ENCODE measurements at places on chromosomes 6 and 20. TPM values are rescaled to one million over a fixed set of nuclear protein-coding genes. Genes with fewer than 3 reads are reported as not detected.

GRCh38 chr20:58898629-58899408 is 46.3 kb downstream of the GNAS start:
- H3K27me3 ChIP-seq, result no peaks in the 10 kb centered on the region
- H3K27ac ChIP-seq, result no peak overlapping the region
- H3K4me3 ChIP-seq, result no peak overlapping the region
- peaks cover 16% of the 10 kb centered on the region for H3K4me1 ChIP-seq
- DNase-seq, result no peak

DNA sequence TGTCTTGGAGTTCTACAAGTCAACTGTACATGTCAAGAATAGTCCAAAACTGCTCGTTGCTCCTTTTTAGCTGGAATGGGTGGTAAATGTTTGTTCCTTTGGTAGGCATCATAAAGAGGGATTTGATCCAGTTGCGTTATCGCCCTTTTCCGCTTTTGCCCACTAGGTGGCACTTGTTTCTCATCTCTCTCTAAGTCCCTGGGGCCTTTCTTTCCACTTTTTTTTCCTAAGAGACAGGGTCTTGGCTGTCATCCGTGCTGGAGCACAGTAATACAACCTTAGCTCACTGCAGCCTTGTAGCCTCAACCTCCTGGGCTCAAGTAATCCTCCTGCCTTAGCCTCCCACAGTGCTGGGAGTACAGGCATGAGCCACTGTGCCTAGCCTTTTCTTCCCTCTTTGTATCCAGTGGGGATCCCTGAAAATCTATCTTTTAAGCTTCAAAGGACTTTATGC is 20.7 kb downstream of the GTPBP2 start:
- H3K4me1 ChIP-seq, result no peaks in the 10 kb centered on the region
- H3K4me3 ChIP-seq, result no peak overlapping the region
- no peak overlapping the region for H3K27ac ChIP-seq
- DNase-seq, result peak; percentile 65
- H3K36me3 ChIP-seq, result no peaks in the 10 kb centered on the region
- H3K27me3 ChIP-seq, result no peaks in the 10 kb centered on the region

The MEA1 gene
- total RNA-seq, result 105 TPM

- no peak overlapping the region for H3K27ac ChIP-seq
- no peaks in the 10 kb centered on the region for H3K36me3 ChIP-seq
- H3K27me3 ChIP-seq, result no peaks in the 10 kb centered on the region
- DNase-seq, result no peak
- no peaks in the 10 kb centered on the region for H3K4me1 ChIP-seq
Observed at GRCh38 chr6:136684466-136684865, 107.8 kb downstream of the MAP3K5 start.

GRCh38 chr6:9732056-9732455 is 682.8 kb downstream of the TFAP2A start:
- no peak overlapping the region for H3K27ac ChIP-seq
- H3K4me3 ChIP-seq, result no peak overlapping the region
- peaks cover 2% of the 10 kb centered on the region for H3K36me3 ChIP-seq
- H3K4me1 ChIP-seq, result no peaks in the 10 kb centered on the region
- H3K27me3 ChIP-seq, result no peaks in the 10 kb centered on the region

DNA sequence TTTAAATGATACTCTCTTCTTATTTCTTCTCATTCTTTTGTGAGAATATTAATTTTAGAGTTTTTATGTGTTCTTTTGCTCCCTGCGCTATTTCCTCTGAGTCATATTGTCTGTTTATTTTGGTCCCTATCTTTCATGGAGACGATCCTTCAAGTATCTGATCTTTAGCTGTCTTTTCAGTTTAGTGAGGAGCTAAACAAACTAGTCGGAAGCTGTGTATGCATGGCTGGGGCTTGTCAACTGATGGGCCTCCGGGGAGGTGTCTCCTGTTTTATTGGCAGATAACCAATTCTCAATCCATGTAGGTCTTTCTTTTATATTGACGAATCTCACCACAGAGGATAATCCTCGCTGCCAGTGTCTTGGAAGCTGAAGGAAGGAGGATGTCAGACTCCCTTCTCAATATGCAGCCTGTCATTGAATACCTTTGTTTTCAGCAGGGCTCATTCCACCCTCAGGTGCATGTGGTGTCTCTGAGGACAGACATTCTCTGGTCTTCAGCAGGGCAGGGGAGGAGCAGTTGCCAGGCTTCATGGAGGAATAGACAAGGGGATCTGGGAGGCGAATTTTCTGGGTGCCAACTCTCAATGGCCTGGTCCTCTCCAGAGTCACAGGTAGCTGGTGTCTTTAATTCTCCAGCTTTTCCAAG is 64.9 kb downstream of the RNF182 start:
- H3K27ac ChIP-seq, result no peak overlapping the region
- H3K36me3 ChIP-seq, result no peaks in the 10 kb centered on the region
- no peaks in the 10 kb centered on the region for H3K4me1 ChIP-seq
- no peaks in the 10 kb centered on the region for H3K27me3 ChIP-seq

DNA sequence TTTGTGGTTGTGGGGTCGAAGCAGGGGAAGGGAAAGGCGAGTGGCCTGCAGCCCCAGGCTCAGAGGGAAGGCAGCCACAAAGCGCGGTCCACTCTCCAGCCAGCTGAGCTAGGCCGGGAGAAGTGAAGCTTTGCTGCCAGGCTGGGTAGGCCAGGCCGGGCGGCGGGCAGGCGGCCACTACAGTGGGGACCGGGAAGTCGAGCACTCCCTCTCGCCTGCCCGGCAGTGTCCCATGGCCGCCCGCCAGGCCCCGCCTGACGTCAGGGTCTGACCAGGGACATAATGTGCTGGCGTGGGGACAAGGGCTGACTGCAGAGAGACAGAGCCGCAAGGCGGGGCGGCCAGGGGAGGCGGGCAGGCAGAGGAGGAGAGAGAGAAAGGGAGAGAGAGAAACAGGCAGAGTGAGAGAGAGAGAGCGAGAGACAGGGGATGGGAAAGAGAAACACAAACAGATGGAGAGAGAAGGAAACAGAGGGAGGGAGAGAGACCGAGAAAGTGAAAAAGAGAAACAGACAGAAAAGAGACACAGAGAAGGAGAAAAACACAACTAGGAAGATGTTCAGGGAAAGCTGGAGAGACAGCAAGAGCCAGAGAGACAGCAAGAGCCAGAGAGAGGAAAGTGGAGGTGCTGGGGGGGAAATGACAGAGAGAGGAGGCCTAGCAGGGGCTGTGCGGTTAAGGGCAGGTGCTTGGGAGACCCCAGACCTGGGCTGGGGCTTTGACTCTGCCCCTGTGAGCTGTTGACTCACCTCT is 94.5 kb upstream of the PTPN1 start:
- H3K36me3 ChIP-seq, result peaks cover 4% of the 10 kb centered on the region
- no peak overlapping the region for H3K27ac ChIP-seq
- H3K4me3 ChIP-seq, result no peak overlapping the region
- no peaks in the 10 kb centered on the region for H3K27me3 ChIP-seq
- peak; percentile 59 for DNase-seq
- 0 out of 2 replicates have a peak, but pooled peaks cover 2% of the 10 kb centered on the region for H3K4me1 ChIP-seq

GRCh38 chr6:82143041-82143481 is 104.5 kb downstream of the IBTK start:
- H3K27me3 ChIP-seq, result no peaks in the 10 kb centered on the region
- DNase-seq, result no peak
- no peak overlapping the region for H3K4me3 ChIP-seq

- no peaks in the 10 kb centered on the region for H3K4me1 ChIP-seq
- H3K36me3 ChIP-seq, result no peaks in the 10 kb centered on the region
- H3K4me3 ChIP-seq, result no peak overlapping the region
- H3K27me3 ChIP-seq, result no peaks in the 10 kb centered on the region
Observed at GRCh38 chr6:73051147-73051546, 174.1 kb downstream of the KHDC1L start.

DNA sequence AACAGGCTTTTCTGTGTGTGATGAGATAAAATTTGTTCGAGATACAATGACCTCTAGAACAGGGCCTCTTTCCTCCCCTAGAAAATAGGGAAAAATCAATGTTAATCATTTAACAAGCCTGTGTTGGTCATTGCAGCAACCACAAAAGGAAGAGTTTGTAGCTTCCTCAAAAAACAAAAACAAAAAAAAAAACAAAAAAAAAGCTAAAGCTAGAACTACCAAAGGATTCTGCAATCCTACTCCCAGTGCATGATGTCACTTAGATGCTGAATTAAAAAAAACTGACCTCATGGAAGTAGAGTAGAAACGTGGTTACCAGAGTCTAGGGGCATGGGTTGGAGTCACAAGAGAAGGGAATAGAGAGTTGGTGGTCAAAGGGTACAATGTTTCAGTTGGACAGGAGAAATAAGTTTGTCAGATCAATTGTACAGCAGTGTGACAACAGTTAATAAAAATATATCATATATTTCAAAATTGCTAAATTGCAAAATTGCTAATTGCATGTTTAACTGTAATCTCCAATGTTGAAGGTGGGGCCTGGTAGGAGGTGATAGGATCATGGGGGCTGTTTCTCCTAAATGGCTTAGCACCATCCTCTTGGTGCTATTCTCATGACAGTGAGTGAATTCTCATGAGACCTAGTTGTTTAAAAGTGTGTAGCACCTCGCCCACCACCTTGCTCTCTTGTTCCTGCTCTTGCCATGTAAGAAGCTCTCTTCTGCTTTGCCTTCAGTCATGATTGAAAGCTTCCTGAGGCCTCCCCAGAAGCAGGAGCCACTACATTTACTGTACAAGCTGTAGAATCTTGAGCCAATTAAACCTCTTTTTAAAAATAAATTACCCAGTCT is 163.4 kb upstream of the SIM1 start:
- no peak overlapping the region for H3K4me3 ChIP-seq
- peaks cover 11% of the 10 kb centered on the region for H3K36me3 ChIP-seq
- no peaks in the 10 kb centered on the region for H3K27me3 ChIP-seq

- peak; percentile 51 for DNase-seq
- peak overlapping the region; percentile 89 for H3K27ac ChIP-seq
- H3K36me3 ChIP-seq, result peaks cover 17% of the 10 kb centered on the region
- peak overlapping the region; percentile 65 for H3K4me3 ChIP-seq
Observed at GRCh38 chr6:21742238-21742660, 148.7 kb downstream of the SOX4 start.

The SUPT3H gene
- 22.5 TPM for total RNA-seq

The DBNDD2 gene
- total RNA-seq, result 39.1 TPM

- H3K4me1 ChIP-seq, result no peaks in the 10 kb centered on the region
- peaks cover 4% of the 10 kb centered on the region for H3K36me3 ChIP-seq
- H3K27me3 ChIP-seq, result no peaks in the 10 kb centered on the region
- no peak overlapping the region for H3K27ac ChIP-seq
Observed at GRCh38 chr6:1322696-1323219, 10.9 kb downstream of the FOXQ1 start.

DNA sequence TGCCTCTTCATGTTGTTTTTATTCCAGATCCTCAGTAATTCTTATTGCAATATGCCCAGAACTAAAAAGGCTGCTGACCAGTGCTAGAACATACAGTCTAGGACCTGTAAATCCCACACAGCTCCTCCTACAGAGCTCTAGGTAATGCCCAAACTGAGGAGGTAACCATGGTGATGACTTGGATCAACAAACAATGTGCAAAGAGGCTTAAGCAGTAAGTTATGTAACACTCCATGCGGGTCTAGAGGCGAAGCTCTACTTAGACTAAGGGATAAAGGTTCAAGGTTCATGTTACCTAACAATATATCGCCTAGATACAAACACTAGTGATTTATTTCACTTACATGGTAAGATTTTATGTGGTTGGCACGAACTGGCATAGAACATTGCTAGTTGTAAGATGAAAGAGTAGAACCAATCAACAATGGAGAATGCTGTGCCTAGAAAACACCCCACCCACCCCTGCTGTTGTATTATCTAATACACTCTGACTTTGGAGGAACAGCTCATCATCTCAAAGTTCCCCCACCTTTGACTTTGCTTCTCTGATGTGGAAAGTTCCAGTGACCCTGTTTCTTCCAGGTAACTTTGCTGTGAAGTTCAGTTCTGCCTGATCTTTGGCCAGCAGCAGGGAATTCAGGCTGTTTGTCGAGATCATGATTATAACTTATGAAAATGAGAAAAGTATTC is 242.4 kb downstream of the ALDH8A1 start:
- no peak overlapping the region for H3K27ac ChIP-seq
- peak; percentile 35 for DNase-seq
- H3K27me3 ChIP-seq, result no peaks in the 10 kb centered on the region
- no peaks in the 10 kb centered on the region for H3K4me1 ChIP-seq
- H3K4me3 ChIP-seq, result no peak overlapping the region

- no peak overlapping the region for H3K27ac ChIP-seq
- H3K27me3 ChIP-seq, result no peaks in the 10 kb centered on the region
- DNase-seq, result peak; percentile 33
- no peak overlapping the region for H3K4me3 ChIP-seq
Observed at GRCh38 chr6:129748212-129748900, 38.4 kb upstream of the ARHGAP18 start.

DNA sequence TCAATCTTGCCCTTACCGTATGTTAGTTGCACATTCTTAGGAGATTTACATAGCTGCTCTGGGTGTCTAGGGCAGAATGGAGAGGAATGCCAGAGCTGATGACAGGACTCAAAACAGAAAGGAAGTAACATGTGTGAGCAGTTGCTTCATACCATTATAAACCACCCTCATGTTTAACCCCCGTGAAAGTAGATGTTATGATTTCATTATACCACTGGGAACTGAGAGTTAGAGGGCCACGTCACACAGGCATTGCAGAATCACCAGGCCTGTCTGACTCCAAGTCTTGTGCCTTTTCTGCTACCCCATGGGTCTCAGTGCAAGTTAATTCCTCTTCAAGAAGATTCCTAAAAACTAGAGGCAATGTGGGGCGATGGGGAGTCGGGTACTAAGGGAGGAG is 23.5 kb upstream of the SIM1 start:
- no peak for DNase-seq
- no peak overlapping the region for H3K27ac ChIP-seq
- no peaks in the 10 kb centered on the region for H3K27me3 ChIP-seq
- no peaks in the 10 kb centered on the region for H3K4me1 ChIP-seq

The TRIM15 gene
- total RNA-seq, result not detected

DNA sequence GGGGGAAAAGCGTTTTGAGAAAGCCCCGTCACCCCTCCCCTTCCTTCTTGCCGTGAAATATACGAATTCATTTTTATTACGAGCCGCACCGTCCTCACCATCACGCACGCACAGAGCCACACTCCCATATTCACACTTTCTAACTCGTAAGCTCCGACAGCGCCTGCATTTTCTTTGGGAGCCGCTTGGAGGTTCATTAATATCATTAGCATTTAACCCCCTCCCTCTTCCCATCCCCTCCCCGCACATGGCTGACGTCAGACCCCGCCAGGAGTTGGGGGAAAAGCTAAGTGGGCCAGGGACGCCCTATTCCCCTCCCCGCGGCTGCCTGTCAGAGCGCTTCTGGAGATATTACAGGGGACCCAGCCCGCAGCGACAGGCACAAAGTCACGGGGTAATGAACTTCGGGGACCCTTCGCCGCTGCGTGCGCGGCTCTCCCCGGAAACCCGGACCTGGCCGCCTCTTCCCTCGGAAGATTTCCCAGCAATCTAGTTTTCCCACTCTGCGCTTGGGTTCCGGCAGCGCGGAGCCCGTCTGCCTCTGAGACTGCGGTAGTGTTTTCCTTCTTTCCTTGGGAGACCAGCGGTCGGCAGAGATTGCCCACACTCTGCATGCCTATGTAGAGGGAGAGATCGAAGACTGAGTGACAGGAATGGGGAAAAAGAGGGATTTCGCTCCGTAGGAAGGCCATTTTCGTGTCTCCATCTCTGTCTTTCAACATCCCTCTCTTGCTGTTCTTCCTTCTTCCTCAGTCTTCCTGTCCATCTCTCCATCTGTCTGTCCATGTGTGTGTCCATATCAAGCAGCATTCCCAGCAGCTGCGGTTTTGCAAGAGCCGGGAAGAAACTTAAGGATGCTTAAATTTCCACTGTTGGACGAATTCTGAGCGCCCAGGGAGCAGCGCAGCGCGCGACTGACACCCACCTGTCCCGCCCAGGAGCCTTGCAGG is at the start of gene NR2E1:
NR2E1 (plus strand) TSS at position 309 of the 950 bp plus-strand sequence. CDS start 744 bp downstream, outside the sequence.
- peak; percentile 80 for DNase-seq
- no peaks in the 10 kb centered on the region for H3K36me3 ChIP-seq
- H3K27ac ChIP-seq, result no peak within 1 kb of the TSS
- H3K27me3 ChIP-seq, result peaks cover 100% of the 10 kb centered on the region
- H3K4me1 ChIP-seq, result no peaks in the 10 kb centered on the region
- peak within 1 kb of the TSS; percentile 39 for H3K4me3 ChIP-seq
